Skin of body (tissue), 3 donors: ENCODE measurements at places on chromosomes 5 and 9. TPM values are rescaled to one million over a fixed set of nuclear protein-coding genes. Genes with fewer than 3 reads are reported as not detected.

The SCGB3A2 gene
- total RNA-seq: not detected

The PCDHGB3 gene
- 4.3 TPM for total RNA-seq

DNA sequence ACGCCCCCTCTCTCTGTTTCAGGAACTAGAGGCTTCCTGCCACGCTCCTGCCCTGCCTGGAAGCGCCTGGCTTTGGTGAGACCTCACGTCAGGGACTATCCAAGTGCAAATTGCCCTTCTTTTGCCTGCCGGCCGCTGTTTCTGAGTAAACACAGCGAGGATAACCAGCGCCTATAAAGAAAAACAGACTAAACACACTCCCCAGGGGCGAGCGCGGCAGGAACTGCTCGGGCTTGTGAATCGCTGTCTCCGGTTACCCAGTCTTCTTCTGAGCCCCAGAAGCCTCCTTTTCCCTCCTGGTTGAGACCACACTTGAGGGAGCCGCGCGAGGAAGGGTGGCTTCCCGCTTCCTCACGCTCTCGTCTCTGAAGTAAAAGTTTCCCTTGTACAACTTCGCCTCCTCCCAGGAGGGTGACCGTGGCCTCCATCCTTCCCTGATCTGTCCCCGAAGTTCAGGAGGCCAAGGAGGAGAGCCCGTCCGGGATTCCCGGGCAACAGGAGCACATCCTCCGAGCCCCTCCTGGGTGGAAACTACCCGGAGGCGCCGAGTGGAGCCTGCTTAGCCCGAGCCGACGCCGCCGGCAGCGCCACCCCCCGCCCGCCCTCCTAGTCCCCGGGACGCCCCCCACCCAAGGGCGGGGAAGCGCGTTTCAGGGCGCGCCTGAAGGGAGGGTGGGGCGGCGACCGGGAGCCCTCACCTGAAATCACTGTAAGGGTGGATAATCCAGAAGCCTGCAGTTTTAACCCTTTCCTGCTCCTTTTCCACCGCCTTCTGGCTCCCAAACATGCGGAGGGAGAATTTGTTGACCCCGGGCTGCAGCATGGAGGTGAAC lies 993 bp downstream of the HCN1 start:
- no peak for DNase-seq

DNA sequence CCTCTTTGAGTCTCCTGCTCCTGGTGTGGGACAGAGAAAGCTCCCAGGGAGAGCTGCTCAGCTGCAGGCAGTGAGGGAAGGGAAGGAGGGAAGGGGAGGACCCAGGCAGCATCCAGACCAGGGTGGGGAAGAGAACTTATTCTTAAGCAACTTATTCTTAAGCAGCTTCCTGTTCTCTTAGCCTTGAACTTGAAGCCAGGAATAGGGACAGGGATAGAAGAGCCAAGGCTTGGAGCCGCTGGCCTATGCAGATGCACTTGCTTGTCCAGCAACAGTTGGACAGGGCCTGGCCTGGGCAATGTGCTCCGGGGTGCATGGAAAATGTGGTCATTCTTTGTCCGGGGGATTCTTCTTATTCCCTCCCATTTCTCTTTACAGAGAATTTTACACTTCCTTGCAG lies 31.4 kb upstream of the SPTLC1 start:
- DNase-seq: no peak

The PCDHGC4 gene
- 5.3 TPM for total RNA-seq

The NSG2 gene
- 3.1 TPM for total RNA-seq

DNA sequence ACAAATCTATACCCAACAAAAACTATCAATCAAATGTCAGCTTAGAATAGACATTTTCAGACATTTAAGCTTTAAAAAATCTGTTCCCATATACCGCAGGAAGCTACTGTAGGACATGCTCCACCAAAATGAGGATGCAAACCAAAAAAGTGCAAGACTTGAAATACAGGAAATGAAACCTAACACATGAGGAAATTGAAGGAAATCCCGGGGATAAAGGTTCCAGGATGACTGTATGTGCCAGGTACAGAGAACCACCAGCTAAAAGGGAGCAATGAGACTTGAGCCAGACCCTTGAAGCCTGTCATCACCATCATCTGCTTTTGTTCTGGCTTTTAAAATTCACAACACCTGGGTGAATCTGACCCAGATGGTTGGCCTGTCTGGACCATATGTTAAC lies 21.4 kb downstream of the DIAPH1 start:
- DNase-seq: no peak

DNA sequence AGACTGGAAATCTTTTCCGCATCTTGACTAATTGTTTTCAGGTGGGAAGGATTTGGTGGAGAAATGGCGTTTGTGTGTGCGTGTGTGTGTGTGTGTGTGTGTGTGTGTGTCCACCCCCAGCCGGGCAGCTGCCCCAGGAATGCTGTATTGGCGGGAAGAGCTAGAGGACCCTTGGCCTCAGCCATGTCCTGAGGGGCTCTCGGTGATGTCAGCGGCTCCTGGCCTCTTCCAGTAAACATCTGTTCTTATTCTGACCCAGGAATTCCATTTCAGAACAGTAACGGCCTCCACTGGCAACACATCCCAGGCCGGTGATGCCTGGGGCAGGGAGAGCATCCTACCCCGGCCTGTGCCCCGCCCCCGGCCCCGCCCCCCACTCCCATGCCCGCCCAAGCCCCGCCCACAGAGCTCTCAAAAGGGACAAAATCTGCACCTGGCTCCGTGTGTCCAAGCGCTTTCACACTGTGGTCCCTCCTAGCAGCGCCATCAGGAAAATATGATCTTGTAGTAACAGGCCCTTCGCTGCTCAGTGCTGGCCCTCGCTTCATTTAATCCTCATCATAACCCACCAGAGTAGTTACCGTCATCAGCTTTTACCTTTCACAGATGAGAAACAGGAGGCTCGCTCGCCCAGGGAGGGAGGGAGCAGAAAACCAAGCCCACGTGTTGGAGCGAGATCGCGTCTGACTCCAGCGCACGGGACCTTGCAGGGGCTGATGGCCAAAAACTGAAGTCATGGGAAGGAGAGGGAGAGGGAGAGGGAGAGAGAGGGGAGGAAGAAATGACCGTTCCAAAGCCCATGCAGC lies 18.9 kb downstream of the ADAMTS2 start:
- DNase-seq: peak; percentile 90

The SPATA31D4 gene
- total RNA-seq: not detected

The COMMD10 gene
- 49.5 TPM for total RNA-seq

The EXOSC2 gene
- total RNA-seq: 25.1 TPM

The ACTBL2 gene
- 5.8 TPM for total RNA-seq

DNA sequence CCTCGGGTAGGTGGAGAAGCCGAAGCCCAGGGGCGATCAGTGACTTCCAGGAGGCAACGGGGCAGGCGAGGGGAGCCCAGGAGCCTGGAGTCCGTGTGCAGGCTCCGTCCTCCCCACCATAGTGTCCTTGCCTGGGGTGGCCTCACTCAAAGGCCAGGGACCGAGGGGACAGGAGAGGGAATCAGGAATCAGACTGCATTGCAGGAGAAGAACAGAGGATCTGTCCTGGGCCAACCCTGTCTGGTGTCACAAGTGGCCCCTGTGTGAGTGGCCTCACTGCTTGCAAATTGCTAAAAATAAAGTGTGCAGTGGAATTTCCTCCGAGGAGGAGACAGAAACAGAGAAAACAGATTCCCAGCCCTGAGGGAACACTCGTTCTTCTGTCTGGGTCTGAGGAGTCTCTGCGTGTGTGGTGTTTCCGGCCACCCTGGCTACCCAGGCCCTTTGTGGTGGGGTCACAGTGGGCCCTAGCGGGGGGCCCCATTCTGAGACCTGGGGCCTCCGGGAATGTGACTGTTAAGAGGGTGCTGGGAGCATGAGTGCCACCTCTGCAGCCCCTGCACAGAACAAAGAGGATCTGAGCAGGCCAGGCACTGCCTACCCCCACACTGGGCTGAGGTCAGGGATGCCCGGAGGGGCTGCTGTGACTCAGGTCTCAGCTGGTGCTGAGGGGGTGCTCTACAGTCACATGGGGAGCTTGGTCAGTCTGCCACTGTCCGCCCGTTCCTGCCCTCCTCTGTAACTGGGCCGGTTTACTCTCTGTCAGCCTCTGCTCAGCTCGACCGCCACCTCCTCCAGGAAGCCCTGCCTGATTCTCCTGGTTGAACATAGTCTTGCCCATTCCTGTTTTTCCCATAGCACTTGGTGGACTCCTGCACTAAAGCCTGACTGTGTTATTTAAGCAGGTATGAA lies 7.4 kb downstream of the TRAF1 start:
- peak; percentile 53 for DNase-seq

GRCh38 chr5:55234121-55234700 lies 803 bp upstream of the CCNO start:
- no peak for DNase-seq

- DNase-seq: no peak
These were observed 7.5 kb downstream of the CATSPER3 start for GRCh38 chr5:134975078-134975715.

GRCh38 chr9:118896324-118897000 lies 472.8 kb downstream of the BRINP1 start:
- DNase-seq: no peak

The TSSK1B gene
- total RNA-seq: 0.10 TPM

DNA sequence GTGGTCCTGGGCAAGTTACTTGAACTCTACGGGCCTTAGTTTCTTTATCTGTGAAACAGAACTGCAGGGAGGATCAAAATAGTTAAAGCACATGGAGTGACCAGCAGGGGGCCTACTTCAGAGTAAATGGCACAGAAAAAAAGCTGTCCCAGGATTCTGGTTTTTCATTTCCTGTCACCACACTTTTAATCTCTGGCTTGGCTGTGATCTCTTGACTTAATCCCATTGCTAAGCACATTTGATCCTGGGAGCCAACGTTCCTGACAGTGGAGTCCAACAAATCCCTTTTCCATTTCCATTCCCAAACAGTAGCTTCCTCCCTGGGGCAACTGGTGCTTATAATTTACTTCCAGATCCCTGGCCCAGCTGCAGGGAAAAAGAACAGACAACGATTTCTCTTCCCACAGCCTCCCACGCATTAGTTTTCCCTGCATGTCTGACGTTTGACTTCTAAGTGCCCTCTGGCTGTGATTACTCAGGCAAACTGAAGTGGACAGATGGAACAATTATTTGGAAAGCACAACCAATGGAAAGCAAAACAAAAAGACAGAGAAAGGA lies 136.5 kb upstream of the STK32A start:
- DNase-seq: peak; percentile 30

The RASGRF2 gene
- 2.1 TPM for total RNA-seq

DNA sequence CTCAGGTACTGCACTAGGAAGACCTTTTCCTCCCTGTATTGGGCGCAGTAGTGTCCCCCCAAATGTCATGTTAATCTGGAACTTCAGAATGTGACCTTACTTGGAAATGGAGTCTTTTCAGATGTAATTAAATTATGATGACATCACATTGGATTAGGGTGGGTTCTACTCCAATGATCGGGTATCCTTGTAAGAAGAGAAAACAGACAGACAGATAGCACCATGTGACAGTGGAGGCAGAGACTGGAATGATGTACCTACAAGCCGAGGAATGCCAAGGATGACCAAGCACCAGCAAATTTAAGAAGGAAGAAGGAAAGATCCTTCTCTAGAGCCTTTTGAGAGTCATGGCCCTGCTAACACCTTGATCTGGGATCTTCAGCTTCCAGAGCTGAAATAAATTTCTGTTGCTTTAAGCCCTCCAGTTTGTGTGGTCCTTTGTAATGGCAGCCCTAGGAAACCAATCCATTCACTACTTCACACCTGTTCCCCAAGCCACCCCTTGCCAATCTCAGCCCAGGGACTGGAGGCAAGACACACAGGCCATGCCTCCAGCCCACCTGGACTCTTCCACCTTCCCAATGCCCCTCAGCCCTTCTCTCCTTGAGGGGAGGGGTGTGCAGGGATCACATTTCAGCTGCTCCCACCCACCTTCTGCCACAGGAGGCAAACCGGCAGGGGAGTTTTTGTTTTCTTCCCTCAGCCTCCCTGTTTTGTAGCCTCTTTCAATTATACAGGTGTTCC lies 1.6 kb downstream of the CCNJL start:
- no peak for DNase-seq

DNA sequence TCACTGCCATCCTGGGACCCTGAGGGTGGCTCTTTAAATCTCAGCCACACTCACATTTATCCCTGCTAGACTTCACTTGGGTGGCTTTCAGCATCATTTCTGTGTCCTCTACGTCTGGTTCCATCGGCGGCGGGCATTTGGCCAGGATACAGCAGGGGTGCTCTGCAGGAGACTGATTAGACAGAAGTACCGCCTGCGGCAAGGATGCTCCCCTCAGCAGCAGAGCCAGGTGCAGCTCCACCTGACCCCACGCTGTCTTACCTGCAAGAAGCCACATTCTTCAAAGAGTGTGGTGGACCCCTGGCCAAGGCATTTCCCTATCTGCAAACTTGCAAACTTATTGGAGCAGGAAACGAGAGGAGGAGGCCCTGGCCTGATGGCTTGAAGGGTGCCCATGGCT lies 309.8 kb upstream of the IRX4 start:
- no peak for DNase-seq

DNA sequence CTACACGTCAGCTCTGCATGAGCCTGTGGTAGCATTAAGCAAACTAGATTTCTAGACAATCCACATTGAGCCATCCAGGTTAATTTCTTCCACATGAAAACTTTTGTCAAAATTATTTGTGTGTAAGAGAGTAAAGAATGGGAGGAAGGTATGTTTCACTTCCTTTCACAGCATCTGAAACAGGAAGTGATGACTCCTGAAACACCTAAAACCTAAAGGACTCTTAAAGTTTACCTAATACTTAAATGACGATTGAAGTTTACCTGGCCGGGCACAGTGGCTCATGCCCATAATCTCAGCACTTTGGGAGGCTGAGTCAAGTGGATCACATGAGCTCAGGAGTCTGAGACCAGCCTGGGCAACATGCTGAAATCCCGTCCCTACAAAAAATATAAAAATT lies 223.8 kb downstream of the CEMIP2 start:
- no peak for DNase-seq

DNA sequence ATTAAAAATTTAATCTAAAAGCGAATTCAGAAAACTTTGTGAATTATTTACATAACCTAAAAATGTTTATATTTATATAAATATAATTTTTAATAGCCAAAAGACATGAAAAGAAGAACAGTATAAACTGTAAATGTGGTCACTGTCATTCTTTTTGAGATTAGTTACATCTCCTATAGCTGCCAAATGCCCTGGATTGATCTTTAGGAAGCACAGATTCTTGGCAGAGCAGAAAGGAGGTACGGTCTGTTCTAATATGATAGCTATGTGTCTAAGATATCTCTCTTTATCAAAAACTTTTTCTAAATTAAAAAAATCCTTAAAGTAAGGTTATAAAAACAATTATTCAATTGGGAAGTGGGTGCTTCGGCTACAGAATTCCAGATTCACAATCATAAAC lies 151.0 kb downstream of the LPAR1 start:
- no peak for DNase-seq

DNA sequence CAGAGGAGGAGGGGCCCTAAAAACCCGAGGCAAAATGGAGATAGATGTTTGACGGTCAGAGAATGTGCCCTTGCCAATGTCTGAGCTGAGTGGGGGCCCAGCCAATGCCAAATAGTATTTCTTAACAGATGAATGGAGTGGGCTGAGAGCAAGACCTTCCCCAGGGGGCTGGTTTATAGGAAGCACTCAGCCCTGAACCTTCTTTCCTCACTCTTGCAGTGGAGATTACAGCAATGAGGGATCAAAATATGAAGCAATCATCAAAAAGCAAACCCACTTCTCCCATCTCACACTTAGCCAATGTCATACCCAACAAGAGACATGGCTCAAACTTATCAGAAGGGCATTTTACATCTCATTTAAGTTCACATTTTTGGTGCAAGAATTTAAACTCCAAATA lies 350.3 kb downstream of the GADD45G start:
- DNase-seq: no peak

The FAM221B gene
- not detected for total RNA-seq

The CER1 gene
- total RNA-seq: 0.30 TPM
